ENCODE measurements at places on chromosomes 4 and X.

- no peak for DNase-seq
Measured at GRCh38 chr4:23763559-23763958, 126.3 kb downstream of the PPARGC1A start.

DNA sequence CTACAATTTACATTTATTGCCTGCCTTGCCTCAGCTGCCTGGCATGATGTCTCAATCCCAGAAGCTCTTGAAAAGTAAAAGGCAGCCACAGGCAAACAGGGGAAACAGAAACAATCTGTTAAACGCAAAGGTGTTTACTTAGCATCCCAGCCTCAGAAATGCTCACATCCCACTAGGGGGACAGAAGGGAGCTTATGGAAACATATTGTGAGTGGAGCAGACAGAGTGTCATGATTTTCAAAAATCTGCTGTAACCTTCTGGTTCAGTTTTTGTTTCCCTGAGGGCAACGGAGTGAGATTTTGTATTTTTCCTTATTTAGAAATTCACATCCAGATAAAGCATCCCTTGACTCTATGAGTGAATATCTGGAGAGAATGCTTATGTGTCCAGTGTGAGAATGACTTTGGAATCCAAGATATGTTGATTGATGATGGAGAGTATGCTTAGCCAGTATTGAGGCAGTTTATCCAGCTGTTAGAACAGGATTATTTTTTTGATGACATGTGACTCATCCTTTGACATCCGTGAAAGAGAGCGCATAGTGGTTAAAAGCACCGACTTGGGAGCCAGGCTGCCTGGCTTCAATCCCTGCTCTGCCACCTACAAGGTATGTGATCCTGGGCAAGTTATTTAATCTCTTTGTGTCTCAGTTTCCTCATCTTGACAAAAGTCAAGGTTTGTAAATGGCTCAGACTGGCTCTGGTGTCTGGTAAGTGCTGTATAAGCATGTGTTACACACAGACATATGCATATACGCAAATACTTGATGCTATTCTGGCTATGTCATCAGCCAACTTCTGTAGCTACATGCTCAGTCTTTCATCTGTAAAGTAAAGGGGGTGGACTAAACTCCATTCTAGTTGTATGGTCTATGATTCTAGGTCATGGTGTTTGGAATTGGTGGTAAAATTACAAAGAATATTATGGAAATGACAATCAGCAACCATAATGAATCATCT is 381.2 kb downstream of the RAPGEF2 start:
- no peak for DNase-seq

- peak; percentile 46 for DNase-seq
Measured at GRCh38 chr4:2961811-2962441, 1.3 kb downstream of the NOP14 start.

GRCh38 chrX:118392716-118393115 is 46.8 kb downstream of the WDR44 start:
- no peak for DNase-seq

- DNase-seq: no peak
Measured at GRCh38 chrX:24369816-24370215, 9.4 kb downstream of the SUPT20HL1 start.

- no peak for DNase-seq
Measured at GRCh38 chrX:69096963-69097362, 68.3 kb downstream of the PJA1 start.

DNA sequence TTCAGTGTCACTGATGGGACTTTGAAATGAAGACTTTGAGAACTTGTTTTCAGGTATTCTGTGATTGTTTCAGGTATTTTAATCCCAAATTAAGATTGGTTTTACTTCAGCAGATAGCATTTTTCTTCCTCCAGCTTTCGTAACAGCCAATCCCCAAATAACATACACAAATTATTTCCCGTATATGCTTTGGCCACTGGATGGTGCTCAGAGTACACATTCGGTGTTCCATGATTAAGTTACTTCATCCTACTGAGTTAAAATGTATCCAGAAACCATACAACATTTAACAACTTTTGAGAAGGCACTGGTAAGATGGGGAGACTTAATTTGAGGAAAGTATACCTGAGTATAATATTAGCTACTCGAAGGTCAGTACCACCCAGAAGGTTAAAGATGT is 233.4 kb upstream of the FAM47A start:
- DNase-seq: no peak

DNA sequence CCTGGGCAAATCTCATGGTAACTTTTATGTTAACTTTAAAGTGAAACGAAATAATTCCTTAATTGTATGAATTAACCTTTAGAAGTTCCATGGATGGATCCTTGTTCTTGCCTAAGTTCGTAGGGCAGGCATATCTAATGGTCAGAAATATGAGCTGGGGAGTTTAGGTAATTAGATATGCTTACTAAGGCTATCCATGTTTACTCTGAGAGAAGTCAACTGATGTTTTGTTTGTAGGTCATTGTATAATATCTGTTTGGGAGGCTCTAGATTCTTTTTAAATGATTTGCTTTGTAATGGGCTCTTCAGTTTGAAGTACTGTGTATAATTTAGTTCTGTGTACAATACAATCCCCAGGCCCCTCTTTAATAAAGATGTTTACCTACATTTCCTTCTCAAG is 117.0 kb downstream of the DCK start:
- DNase-seq: no peak

DNA sequence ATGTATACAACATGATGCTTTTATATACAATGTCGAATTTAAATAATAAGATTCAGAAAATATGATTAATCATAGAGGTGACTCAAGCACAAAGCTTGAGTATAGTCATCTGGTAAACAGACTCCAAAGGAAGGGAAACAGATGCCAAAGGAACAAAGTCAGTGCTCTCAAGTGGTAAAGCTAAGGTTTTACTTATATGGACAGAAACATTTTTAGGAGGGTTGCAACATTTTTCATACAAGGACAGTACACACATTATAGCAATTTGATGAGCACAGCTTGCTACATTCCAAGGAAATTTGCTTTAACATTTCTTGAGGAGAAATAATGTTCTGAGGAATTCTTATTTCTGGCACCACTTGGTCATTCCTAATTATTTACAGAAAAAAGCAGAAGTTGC is 333.4 kb upstream of the AADAT start:
- no peak for DNase-seq

DNA sequence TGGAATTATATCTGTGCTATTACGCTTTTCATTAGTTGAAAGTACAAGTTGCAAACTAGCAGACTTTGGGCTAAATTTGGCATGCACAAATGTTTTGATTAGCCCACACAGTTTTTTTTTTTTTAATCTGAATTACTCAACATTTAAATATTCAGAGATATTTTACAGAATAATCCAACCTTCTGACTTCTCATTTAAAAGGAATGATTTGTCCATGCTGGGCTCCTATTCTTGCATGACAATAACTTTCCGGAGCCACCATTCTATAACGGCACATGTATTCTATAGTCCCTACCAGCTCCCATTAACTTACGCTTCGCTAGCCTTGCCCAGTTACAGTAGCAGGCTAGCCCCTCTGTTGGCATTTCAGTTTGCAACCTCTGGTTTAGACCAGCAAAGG is 219.3 kb upstream of the FTHL17 start:
- DNase-seq: no peak

DNA sequence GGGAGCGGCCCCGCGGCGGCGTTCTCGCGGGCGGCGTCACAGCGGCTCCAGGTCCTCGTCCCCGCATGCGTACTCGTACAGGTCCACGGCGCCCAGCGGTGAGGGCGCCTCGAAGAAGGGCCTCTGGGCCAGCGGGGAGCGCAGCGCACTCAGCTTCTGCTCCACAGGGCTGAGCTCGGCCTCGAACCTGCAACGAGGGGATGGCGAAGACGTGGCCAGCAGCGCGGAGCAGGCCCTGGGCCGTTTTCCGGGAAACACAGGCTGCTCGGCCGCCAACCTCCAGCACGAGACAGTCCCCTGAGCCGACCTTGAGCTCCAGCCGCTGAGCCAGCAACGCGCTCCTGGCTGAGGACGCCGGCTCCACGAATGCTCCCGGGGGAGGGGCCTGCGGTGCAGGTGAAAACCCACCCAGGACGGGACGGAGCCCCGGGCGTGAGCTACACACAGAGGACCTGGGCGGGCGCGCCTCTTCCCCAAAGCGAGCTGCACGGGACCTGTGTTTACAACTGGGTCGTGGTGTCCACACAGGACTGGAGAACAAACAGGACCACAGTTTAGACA is 15.8 kb upstream of the GTPBP6 start:
- no peak for DNase-seq

DNA sequence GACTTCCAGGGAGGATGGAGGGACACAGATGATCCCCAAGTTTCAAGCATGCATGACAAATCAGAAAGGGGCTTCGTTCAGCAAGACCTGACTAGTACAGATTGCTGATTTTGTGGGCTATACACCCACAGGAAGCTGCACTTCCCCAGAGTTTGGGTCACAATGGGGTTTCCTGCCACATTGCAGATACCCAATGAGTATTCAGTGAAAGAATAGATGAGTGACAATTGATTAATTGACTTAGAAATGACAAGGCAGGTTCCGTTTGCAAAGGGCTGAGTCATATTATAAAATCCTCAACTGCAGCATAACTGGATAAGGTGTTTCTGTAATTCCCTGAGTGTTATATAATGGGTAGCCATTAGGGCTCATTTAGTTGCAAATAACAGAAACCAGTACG is 146.6 kb upstream of the TBL1X start:
- DNase-seq: peak; percentile 27

DNA sequence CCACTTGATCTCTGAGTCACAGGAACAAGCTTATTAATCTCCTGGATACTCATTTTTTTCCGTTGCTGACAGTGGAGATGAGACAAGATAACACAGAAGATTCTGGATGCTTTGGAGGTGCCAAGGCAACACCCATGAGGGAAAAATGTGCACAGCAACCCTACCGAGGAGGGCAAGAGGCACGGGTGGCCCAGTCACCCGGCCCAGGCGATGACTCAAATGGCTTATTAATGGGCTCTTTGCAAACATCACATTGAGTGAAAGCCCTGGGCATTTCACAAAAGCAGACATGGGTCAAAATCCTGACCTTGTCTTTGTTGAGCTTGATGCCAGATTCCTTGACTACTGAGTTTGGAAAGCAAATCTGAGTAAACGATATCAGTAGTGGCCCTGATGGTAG is 315.1 kb downstream of the STK32B start:
- no peak for DNase-seq

GRCh38 chr4:92175250-92175649 is 128.5 kb upstream of the GRID2 start:
- DNase-seq: no peak

GRCh38 chr4:48483006-48483776 is at the start of gene SLC10A4:
Gene SLC10A4, plus strand, starts transcription at chr4:48483343. Its CDS starts 219 bp downstream, at chr4:48483562.
- DNase-seq: no peak

DNA sequence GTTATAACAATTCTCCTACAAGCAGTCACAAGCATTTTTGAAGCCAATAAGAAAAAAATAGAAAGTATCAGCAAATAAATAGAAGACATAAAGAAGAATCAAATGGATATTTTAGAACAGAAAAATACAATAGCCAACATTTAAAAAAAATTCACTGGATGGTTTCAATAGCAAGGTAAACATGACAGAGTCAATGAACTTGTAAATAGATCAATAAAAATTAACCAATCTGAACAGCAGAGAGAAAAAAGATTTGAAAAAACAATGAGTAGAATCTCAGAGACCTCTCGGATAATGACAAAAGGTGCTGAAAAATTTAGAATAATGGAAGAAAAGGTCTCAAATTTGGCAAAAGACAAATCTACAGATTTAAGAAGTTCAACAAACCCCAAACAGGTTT is 33.3 kb upstream of the RAB33B start:
- no peak for DNase-seq

GRCh38 chrX:15834827-15835595 is 19.6 kb downstream of the AP1S2 start:
- no peak for DNase-seq

- no peak for DNase-seq
Measured at GRCh38 chr4:143883529-143883928, 21.8 kb downstream of the GYPE start.

DNA sequence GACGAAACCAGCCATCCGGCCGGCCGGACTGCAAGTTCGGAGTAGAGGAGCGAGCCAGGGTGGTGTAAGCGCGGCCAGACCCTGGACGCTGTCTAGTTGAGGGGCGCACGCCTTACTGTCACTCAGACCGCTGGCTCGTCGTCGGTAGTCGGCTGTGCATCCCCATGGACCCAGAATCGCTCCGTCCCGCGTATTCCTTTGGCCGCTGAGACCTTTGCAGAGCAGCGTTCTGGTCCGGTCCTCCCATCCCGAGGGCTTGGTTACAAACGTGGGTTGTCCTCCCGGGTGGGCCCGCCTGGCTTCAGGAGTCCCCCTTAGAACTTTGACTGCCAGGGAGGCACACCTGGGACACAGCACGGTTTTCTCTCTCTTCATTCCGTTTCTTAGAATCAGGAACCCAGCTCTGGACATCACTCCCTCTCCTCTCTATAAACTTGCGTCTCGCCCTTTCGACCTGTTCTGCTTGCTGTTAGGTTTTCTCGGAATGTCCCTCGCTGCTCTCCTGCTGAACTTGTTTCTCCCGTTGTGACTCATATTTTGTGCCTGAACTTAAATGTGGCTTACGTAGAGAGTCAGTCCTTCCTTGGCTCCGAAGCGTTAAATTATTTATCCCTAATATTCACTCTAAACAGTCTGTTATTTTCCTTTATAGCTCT is 672 bp downstream of the PGM2 start:
- DNase-seq: no peak

DNA sequence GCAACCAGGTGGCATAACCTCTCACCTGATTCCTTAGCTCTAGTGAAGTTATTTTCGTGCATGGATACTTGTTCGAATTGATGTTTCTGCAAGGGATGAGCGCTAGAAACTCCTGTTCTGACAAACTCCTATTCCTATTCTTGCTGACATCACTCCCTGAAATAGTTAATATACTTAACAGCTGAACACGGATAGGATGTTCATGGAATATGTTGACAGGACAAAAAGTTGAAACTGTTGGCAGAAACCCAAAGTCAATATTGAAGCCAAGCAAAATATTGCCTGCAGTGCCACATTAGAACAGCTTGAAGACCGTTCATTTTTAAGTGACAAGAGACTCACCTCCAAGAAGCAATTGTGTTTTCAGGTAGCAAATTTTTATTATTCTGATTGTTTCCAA is at the start of gene KLKB1:
KLKB1 (plus strand) TSS at position 287 of the 400 bp plus-strand sequence. CDS start 689 bp downstream, outside the sequence.
- no peak for DNase-seq

- DNase-seq: no peak
Measured at GRCh38 chr4:98692411-98692810, 34.0 kb upstream of the TSPAN5 start.

GRCh38 chrX:112820364-112821268 is 20.0 kb downstream of the AMOT start:
- no peak for DNase-seq

GRCh38 chr4:88697588-88698329 is at the start of gene NAP1L5:
Gene NAP1L5, minus strand, starts transcription at chr4:88697829. Its CDS starts 75 bp downstream, at chr4:88697754.
- peak; percentile 79 for DNase-seq

- no peak for DNase-seq
Measured at GRCh38 chrX:115392871-115393270, 103.4 kb downstream of the LUZP4 start.

- DNase-seq: peak; percentile 84
Measured at GRCh38 chr4:121950212-121950679, 1.6 kb downstream of the TRPC3 start.

DNA sequence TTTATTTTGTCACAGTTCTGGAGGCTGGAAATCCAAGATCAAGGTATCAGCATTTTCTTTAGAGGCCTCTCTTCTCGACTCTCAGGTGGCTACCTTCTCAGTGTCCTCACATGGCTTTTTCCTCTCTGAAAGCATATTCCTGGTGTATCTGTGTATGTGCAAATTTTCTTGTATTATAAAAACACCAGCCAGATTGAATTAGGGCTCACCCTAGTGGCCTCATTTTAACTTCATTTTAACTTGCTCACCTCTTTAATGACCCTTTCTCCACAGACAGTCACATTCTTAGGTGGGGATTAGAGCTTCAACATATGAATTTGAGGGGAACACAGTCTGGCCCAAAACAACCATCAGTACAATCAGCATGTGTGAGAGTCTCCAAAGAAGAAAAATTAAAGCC is 542.4 kb upstream of the FAM241A start:
- DNase-seq: no peak

Data from CD4-positive, alpha-beta T cell treated with Interleukin-12 subunit alpha and Interleukin-12 subunit beta, for 1 hour (primary cell).